ENCODE measurements at places on chromosomes 5 and 9. TPM values are rescaled to one million over a fixed set of nuclear protein-coding genes. Genes with fewer than 3 reads are reported as not detected.
A peak's percentile ranks its signal among the peaks of the same experiment; 100 is the strongest.

DNA sequence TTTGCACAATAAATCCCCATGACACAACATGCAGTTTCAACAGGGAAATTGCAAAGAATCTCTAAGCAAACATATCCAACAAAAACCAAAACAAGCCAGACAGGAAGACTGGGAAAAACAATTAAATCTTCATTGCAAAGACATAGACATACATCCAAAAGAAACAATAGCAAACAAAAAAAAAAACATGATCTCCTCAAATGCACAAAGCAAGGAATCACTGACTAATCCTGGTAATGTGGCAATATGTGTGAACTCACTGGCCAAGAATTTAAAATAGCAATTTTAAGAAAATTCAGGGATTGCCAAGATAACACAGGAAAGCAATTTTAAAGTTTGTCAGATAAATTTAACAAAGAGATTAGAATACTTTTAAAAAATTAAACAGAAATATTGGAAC lies 520.1 kb upstream of the SMC2 start:
- H3K27ac ChIP-seq: no peak overlapping the region
- no peak for DNase-seq
- H3K4me1 ChIP-seq: no peaks in the 10 kb centered on the region
- no peaks in the 10 kb centered on the region for H3K27me3 ChIP-seq
- no peaks in the 10 kb centered on the region for H3K36me3 ChIP-seq

DNA sequence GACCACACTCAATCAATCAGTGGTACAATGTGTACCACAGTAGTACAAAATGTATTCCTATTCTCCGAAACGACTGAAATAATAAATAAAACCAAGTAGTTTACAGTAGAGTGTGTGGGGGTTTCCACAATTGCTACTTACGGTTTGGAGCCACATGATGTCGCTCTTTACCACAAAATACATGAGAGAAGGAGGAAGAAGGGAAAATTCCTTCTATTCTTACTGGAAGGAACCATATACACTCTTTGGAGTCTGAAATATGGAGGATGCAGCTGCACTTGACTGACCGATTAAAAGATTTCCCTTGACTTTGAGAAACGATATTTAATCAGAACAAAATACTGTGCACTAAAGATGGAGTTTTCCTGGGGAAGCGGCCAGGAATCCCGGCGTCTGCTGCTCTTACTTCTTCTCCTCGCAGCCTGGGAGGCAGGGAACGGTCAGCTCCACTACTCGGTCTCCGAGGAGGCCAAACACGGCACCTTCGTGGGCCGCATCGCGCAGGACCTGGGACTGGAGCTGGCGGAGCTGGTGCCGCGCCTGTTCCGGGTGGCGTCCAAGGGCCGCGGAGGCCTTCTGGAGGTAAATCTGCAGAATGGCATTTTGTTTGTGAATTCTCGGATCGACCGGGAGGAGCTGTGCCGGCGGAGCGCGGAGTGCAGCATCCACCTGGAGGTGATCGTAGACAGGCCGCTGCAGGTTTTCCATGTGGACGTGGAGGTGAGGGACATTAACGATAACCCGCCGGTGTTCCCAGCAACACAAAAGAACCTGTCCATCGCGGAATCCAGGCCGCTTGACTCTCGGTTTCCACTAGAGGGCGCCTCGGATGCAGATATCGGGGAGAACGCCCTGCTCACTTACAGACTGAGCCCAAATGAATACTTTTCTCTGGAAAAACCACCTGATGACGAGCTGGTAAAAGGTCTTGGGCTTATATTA lies at the start of gene PCDHA4:
Gene PCDHA4 (plus strand): TSS at position 235 of the 942 bp plus-strand sequence.
- H3K27me3 ChIP-seq: no peaks in the 10 kb centered on the region
- no peaks in the 10 kb centered on the region for H3K36me3 ChIP-seq
- H3K27ac ChIP-seq: peak within 1 kb of the TSS; percentile 89
- DNase-seq: peak; percentile 88

GRCh38 chr5:149675610-149676201 lies 54.4 kb upstream of the PPARGC1B start:
- H3K4me3 ChIP-seq: no peak overlapping the region
- H3K4me1 ChIP-seq: no peaks in the 10 kb centered on the region
- H3K27ac ChIP-seq: peak overlapping the region; percentile 16
- peak; percentile 35 for DNase-seq
- H3K36me3 ChIP-seq: no peaks in the 10 kb centered on the region

GRCh38 chr9:127693143-127693542 lies 13.6 kb upstream of the CFAP157 start:
- H3K27me3 ChIP-seq: no peaks in the 10 kb centered on the region
- no peak overlapping the region for H3K4me3 ChIP-seq
- no peaks in the 10 kb centered on the region for H3K4me1 ChIP-seq
- no peak for DNase-seq
- no peak overlapping the region for H3K27ac ChIP-seq

DNA sequence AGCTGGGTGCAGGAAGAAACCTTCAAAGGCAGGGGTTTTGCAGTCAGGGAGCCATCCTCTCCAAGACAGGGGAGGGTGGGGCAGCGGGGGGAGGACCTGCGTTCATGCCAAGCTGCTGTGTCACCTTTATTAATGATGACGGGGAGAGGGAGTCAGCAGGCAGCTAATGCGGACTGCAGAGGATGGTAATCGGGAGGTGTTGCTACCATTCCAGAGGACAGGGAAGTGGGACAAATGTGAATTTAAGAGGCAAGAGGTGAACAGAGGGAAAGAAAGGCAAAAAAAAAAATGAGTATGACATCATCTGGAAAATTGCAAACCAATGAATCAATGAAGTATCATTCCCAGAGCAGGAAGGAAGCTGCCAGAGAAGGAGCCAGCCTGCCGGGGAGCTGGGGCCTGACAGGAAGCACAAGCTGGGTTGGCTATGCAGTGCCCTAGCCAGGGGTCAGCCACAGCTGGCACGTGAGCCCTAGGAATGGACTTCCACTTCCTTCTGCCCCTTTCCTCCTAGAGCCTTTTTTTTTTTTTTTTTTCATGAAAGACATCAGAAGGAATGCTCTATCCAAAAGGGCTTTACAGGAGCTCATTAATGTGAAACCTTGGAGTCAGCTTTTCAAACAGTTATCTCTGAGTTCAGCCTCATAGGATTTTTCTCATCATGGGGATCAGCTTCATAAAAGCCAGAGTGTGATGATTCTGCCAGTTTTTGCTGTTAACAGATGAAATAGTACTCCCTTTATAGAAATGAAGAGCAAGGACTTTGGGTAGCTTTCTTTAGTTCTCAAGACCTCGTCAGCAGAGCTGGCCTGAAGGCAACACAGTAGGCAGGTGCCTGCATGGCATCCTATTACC lies 9.2 kb downstream of the INSYN2B start:
- DNase-seq: no peak
- no peak overlapping the region for H3K4me3 ChIP-seq
- H3K36me3 ChIP-seq: no peaks in the 10 kb centered on the region
- no peaks in the 10 kb centered on the region for H3K27me3 ChIP-seq

GRCh38 chr9:69081261-69081660 lies 45.7 kb downstream of the FXN start:
- H3K27me3 ChIP-seq: no peaks in the 10 kb centered on the region
- no peak overlapping the region for H3K4me3 ChIP-seq
- H3K4me1 ChIP-seq: no peaks in the 10 kb centered on the region
- no peak overlapping the region for H3K27ac ChIP-seq
- no peak for DNase-seq
- no peaks in the 10 kb centered on the region for H3K36me3 ChIP-seq

Gene SAPCD2
- total RNA-seq: 7.5 TPM

Gene DDX4
- not detected for total RNA-seq

Gene SHC3
- total RNA-seq: 1.4 TPM

Gene CDX1
- total RNA-seq: 54.6 TPM

Gene RAB3C
- 5.2 TPM for total RNA-seq

Gene SHISAL2B
- not detected for total RNA-seq
